ENCODE measurements at places on chromosomes 3 and 15.

GRCh38 chr3:17752876-17753631, 10.6 kb upstream of the TBC1D5 start:
- DNase-seq = no peak

GRCh38 chr3:155553326-155553725, 191.5 kb downstream of the PLCH1 start:
- DNase-seq = no peak

- DNase-seq = no peak
These were observed 562.1 kb downstream of the GRM7 start for GRCh38 chr3:7423036-7423435.

DNA sequence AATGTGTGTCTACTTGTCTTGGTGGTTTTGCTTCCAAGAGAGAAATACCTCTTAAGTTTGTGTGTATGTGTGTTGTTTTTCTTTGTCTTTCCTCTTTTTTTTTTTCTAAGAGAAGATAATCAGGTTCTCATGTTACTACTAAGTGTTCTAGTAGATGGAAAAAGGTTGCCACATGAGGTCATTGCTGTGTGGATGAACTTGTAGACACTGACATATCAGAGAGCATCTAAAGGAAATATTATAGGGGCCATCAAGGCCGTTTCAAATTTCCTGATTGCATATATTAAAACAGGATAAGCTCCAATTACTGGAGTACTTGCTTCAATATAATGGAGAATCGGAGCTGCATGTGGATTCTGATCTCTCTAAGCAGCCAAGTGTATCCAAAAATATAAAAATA, 747.5 kb downstream of the NR2F2 start:
- no peak for DNase-seq

- DNase-seq = no peak
These were observed 79.3 kb upstream of the TCF12 start for GRCh38 chr15:56839099-56839498.

Data from germinal center (tissue), 1 donor.